NCI-H460 (cell line): ENCODE measurements at places on chromosomes 6 and 20. TPM values are rescaled to one million over a fixed set of nuclear protein-coding genes. Genes with fewer than 3 reads are reported as not detected.

OR2B6 gene
- 0.42 TPM in 1 of 2 replicates, not detected in the other for total RNA-seq

ARMH2 gene
- total RNA-seq, result not detected in 2 replicates

ARFGAP1 gene
- 32.3 and 37.4 TPM in 2 replicates for total RNA-seq

GRCh38 chr6:25137480-25137879, 141.7 kb upstream of the CARMIL1 start:
- no peak for DNase-seq

GRCh38 chr6:30955367-30956042, 14.7 kb downstream of the MUCL3 start:
- DNase-seq, result no peak

- no peak for DNase-seq
These were observed 8.0 kb downstream of the MYLIP start for GRCh38 chr6:16136621-16137450.

GRCh38 chr20:10462516-10462915, 27.4 kb downstream of the SLX4IP start:
- no peak for DNase-seq
